ENCODE measurements at places on chromosomes 6 and 20.

GRCh38 chr6:33641144-33641543 is 20.0 kb downstream of the ITPR3 start:
- DNase-seq = no peak

GRCh38 chr6:2522521-2522920 is 228.2 kb downstream of the MYLK4 start:
- DNase-seq = no peak

- DNase-seq = no peak
Observed at GRCh38 chr20:42530855-42531448, 658.8 kb downstream of the PTPRT start.

- DNase-seq = no peak
Observed at GRCh38 chr20:23646106-23646873, 8.5 kb upstream of the CST3 start.

- no peak for DNase-seq
Observed at GRCh38 chr20:12748359-12748994, 260.3 kb upstream of the SPTLC3 start.

GRCh38 chr20:38844963-38845362 is 39.5 kb downstream of the PPP1R16B start:
- DNase-seq = no peak

GRCh38 chr20:8388707-8389106 is 256.6 kb downstream of the PLCB1 start:
- no peak for DNase-seq

GRCh38 chr6:128509709-128510108 is 10.7 kb downstream of the PTPRK start:
- DNase-seq = no peak

DNA sequence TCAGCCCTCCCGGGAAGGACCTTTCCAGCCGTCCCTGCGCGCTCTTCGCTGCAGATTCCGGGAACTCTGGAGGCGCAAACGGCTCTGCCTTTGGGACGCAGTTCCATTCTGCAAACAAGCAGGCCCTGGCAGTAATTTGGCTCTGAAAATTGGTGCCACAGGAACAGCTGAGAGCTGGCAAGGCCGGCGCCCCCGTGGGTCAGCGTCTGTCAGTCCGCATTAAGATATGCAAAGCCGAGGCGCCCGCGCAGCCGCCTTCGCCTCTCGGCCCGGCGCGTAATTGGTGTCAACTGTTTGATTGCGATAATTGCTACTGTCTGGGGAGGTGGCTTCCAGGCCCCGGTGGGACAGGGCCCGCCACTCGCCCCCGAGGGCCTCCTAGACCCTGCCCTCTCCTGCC is 73.6 kb downstream of the NCR2 start:
- no peak for DNase-seq

GRCh38 chr6:37756135-37756534 is 58.5 kb upstream of the MDGA1 start:
- no peak for DNase-seq

DNA sequence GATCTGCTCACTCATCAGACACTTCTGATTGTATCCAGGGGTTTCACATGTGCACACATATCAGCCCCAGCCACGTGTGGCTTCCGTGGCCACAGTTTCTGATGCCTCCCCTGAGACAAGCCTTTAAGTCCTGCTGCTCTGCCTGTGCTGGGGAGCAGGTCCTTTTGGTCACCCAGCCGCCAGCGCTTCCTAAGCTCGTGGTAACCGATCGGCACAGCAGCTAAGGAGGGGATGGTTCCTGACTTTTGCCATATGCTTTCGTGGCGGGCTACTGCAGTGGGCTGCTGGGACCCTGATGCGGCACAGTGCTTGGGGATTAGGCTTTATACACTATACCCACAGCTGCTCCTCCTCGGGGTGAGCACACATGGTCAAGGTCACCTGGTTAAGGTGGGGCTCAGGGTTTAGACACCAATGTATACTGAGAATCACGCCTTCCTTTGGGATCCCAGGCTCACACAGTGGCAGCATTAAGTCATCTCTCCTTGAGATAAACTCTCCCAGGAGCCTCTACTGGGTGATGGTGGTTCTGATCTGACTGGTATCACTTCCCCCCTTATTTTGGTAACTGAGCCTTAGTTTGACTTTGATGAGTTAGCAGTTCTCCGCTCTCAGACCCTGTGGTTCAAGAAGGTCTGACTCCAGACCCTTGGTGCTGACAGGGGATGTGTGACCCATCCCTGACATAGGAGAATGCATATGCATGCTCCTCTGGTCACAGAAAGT is 85.9 kb upstream of the KCNG1 start:
- no peak for DNase-seq

- no peak for DNase-seq
Observed at GRCh38 chr6:166318649-166319600, 10.7 kb upstream of the PRR18 start.

DNA sequence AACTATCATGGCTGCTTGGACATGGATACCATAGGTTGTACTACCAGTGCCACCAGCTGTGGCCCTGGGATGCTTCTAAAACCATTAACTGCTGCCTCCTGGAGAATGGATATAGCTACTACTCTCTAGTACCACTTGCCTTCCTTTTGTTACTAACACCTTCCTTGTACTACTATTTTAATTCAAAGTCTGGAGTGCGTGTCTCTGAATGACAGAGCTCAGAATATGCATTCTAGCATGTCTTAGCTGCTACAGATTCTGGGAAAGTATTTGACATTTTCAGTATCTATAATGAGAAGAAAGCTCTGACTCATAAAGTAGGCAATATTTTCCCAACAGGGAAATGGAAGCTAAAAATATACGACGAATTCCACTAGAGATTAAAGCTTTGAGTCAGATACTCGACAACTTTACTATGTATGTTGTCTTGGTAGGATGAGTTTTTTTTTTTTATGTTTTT is 112.3 kb downstream of the PFDN4 start:
- no peak for DNase-seq

GRCh38 chr6:164048840-164049516 is 634.5 kb downstream of the QKI start:
- no peak for DNase-seq

- no peak for DNase-seq
Observed at GRCh38 chr6:70763754-70764510, 96.2 kb downstream of the SMAP1 start.

GRCh38 chr6:44161997-44162338 is 3.3 kb downstream of the CAPN11 start:
- no peak for DNase-seq

GRCh38 chr20:10330071-10330470 is 104.0 kb downstream of the MKKS start:
- DNase-seq = no peak

DNA sequence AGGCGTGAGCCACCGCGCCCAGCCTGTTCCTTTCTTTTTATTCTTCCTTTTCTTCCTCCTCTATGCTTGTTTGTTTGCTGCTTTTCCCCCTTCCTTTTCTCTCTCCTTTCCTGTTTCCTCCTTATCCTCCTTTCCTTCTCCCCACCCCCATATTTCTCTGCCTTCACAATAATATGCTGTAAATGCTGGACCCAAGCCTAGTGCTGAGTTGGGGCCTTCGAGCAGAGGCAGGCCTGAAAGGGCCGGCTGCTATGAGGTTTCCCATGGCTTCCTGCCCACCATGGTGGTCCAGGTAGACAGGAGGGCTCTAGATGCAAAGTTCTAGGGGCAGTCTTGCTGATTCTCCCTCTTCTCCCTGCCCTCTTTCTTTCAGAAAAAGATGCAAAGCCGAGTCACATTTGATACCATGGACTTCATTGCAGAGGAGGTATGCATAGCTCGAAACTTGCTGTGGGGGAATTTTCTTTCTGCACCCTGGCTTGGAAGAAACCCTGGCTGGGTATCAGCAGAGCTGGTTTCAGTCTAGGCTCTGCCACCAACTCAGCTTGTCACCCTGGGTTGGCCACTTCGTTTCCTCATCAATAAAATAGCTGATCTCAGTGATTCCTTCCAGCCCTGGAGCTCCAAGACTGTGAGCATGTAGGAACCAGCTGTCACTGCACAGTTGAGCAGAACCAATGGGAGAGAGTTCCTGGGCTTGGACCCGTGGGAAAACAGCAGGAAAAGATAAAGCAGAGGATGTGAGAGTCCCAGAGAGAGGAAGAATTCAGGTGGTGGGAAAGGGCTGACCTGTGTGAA is 7.4 kb downstream of the CNBD2 start:
- no peak for DNase-seq

- DNase-seq = no peak
Observed at GRCh38 chr6:15327271-15327670, 81.4 kb downstream of the JARID2 start.

DNA sequence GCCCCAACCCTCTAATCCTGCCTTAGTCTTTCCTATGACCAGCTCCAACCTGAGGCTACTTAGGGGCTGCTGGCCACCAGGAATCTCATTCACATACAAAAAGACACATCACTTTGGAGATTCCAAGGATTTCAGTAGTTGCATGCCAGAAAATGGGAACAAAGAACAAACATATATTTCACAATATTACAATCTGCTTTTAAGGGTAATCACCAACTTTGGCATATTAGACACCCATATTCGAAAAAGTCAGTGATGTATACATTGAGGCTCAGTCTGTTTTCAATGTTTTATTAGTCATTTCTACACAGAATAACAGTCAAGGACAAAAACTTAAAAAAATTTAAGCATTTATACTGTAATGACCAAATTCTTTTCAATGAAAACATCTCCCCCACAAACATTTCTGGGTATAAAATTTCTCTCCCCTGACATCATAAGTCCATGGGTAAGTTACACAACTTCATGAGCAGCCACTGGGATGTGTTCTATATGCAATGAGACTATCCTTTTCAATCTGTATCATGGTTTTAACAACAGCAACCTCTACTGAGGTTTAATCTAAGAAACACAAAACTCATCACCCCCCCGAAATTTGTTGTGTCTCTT is 103.5 kb downstream of the MAP7 start:
- DNase-seq = no peak

DNA sequence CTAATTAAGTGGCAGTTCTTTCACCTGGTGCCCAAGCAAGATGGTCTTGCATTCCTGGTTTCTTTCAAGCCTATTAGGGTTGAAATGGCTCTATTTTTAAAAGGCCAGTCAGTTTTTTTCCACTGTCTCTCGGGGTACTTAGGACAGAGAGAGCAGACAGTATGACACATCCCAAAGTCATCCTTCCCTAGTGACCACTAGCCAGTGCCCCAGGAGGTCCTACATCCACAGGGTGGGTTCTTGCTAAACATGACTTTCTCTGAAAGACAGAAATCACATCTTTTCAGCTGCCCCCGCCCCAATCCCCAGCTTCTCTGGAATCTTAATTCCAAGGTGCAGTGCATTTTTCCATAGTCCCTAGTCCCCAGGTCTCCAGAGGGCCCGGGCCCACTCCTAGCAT is 192.4 kb downstream of the SLC24A3 start:
- no peak for DNase-seq

GRCh38 chr20:53654932-53655624 is 61.4 kb upstream of the ZNF217 start:
- DNase-seq = no peak

DNA sequence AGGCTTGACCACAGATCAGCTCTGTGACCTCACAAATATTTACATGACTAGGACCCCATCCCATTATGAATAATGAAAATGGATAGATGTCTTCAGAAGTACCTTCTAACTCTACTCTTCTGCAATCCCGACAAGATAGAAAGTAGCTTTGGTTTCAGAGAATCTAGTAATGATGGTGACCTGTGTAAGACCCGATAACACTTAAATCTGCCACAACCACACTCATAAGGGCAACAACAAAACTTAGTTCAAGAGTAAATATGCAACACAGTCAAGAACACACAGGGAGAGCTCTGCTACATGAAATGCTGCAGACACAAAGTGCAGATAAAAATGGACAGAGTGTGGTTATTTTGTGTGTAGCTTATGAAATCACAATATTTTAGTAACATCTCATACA is 9.6 kb downstream of the CHD6 start:
- no peak for DNase-seq

DNA sequence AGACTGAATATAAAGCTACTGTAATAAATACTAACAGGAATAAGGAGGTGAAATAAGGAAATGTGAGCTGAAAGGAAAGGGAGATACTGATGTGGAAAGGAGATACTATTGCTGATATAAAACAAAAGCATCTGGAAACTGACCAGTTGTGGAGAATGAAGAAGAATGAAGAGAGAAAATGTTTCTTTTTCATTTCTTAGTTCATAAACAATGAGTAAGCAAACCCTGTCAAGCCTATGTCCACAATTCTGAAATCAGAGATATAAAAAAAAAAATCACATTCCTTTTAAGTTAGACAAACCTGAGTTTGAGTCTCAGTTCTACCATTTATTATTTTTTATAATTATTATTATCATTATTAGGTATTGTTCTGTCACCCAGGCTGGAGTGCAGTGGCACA is 121.6 kb upstream of the GJE1 start:
- DNase-seq = no peak

DNA sequence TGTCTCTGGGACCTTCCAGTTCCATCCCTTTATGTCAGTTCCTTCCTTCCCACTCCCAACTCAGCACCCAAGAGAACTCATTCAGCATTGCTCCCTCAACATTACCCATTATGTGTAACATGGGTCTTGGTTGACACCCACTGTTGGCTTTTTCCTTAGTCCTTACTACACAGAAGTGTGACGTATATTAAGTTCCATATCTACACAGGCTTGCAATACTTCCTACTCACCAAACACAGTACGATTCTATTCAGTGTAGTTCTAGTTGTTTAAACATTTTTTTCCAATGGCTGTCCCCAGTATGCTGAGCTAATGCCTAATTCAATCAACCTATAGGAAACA is 37.7 kb downstream of the ARHGAP18 start:
- no peak for DNase-seq

- no peak for DNase-seq
Observed at GRCh38 chr20:17357238-17357637, 130.4 kb downstream of the PCSK2 start.

- peak; percentile 89 for DNase-seq
Observed at GRCh38 chr20:33993576-33994221, at the start of gene RALY. RALY (plus strand) TSS chr20:33993911; CDS start chr20:34072075, 78,164 bp downstream.

DNA sequence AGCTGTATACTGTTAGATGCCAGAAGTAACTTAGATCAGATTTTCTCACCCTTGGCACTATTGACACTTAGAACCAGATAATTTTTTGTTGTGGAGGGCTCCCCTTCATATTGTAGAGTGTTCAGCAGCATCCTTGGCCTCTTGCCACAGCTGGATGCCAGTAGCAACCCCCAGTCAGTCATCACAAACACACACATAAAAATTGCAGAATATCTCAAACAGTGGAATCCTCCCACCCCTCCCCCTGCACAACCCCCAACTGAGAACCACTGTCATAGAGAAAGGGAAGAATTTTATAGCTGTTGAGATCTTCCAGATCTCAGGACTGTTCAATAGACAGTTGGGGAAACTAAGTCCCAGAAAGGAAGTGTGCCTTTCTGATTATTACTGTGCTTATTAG is 81.2 kb upstream of the VSTM2L start:
- no peak for DNase-seq

DNA sequence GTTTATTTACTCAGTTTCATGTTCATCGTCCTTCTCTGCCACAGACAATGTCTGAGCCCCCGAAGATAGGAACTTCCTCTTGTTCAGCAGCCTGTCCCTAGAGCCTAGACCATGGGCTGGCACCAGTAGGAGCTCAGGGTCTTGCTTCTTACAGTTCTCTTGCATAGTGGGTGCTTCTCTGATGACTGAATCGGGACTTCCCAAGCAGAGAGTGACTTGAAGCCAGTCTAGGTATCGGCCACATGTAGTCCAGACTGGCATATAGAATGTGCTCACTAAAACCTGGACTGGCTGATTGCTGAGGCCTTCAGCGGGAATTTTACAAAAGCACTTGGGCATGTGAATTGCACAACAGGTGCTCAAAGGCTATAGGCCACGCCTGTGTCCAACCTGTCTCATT is 52.0 kb downstream of the PRDM1 start:
- no peak for DNase-seq

Data from activated CD8-positive, alpha-beta memory T cell treated with anti-CD3 and anti-CD28 coated beads for 4 hours (primary cell).